Neural crest cell (in vitro differentiated cells): ENCODE measurements at places on chromosomes 4 and X.
A peak's percentile ranks its signal among the peaks of the same experiment; 100 is the strongest.

DNA sequence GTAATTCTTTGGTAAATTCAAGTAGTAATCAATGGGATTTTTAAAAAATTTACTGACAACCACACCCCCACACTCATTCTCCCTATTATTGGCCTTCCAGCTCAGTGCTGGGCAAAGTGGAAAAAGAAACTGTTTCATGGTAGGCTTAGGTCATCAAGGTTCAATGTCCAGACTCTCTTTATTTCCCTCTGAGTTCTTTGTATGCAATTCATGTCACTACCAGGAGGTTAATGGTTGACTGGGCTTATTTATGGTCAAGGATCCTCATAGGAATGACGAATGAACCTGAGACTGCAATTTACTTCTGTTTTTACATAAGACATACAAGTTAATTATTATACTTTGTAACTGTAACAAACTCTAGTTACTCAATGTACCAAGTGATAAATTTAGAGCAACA lies 403.2 kb downstream of the KLHL13 start:
- DNase-seq = no peak

GRCh38 chr4:123452616-123453015 lies 56.0 kb downstream of the SPRY1 start:
- DNase-seq = no peak

DNA sequence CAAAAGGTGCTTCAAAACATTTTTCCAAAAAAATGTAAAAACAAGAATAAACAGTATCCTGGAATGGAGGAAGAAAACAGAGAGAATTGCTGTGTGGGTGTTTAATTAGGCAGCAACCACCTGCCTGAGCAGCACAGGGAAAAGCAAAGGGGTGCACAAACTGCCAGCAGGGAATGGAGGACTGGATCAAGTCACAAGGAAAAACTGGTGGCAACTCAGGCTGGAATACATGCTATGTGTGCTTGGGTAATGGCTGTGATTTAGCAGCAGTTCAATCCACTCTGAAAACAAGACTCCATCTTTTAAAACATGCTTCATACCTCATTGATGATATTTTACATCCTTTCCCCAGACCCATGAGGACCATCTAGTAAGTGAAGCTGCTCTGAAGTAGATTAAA lies 179.5 kb downstream of the HS6ST2 start:
- no peak for DNase-seq

GRCh38 chrX:149207518-149207917 lies 297.6 kb downstream of the IDS start:
- no peak for DNase-seq

DNA sequence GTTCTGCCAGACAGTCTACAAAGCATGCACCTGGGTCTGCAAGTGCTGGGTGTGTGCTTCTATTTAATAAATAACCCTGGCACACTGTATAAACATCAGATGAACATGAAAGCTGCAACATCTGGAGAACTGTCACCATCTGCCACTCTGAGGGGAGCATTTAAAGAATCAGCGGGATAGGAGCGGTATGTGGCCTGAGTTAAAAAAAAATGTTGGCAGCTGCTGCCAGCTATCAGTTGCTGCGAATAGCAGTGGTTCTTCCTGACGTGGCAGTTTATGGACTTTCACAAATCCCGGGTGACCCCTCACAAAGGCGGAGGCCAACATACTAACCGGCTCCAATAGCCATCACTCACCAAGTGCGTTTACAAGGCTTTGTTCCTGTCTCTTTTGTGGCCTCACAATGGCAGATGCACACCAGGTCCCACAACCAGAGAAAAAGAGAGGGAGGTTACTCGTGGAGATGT lies 95.1 kb downstream of the RASL11B start:
- no peak for DNase-seq

GRCh38 chrX:76127341-76127740 lies 45.5 kb upstream of the PBDC1 start:
- DNase-seq = no peak

GRCh38 chr4:2402048-2402842 lies 16.2 kb downstream of the ZFYVE28 start:
- DNase-seq = peak; percentile 55

DNA sequence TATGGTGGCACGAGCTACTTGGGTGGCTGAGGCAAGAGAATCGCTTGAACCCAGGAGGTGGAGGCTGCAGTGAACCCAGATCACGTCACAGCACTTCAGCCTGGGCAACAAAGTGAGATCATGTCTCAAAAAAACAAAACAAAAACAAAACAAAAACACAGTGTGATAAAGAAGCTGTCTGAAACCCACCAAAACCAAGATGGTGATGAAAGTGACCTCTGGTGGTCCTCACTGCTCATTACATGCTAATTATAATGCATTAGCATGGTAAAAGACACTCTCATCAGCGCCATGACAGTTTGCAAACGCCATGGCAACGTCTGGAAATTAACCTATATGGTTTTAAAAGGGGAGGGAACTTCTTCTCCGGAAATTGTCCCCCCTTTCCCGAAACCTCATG lies 29.4 kb upstream of the OPHN1 start:
- DNase-seq = peak; percentile 7

DNA sequence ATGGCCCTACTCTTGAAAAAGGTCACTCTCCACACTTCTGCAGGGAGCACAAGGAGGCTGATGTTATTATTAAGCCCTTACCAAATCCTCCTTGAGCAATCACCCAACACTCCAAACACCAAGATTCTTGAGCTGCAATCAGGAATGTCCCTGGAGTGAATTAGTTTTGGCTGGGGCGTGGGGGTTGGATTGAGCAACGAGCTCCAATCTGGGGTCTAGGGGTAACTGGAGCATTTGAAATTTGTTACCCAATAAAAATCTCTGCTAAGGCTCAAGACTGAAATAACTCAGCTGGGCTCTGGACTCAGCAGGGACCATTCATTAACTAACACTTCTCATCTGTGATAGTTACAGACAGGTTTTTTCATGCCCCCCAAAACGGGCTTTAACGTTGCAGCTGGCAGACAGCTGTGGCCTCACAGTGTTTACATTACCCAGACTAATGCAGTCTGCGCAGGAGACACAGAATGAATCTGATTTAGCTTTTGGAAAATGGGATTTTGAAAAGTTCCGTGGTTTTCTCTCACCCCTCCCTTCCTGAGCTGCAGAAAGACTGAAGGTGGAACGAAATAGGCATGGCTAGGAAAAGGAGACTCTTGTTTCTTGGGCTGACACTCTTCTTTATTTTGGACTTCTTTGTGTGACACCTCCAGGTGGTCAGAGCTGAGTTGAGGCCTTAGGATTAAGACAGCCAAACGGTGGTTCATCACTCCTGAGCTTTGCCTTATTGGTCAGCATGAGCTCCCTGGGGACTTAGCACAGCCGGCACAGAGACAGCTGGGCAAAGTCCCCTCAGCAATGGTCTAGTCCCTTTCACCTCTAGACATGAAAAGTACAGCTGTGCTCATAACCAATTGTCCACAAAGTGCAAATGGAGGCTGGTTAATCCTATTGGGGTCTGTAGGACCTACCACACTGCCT lies 26.6 kb downstream of the PLAC1 start:
- DNase-seq = no peak

DNA sequence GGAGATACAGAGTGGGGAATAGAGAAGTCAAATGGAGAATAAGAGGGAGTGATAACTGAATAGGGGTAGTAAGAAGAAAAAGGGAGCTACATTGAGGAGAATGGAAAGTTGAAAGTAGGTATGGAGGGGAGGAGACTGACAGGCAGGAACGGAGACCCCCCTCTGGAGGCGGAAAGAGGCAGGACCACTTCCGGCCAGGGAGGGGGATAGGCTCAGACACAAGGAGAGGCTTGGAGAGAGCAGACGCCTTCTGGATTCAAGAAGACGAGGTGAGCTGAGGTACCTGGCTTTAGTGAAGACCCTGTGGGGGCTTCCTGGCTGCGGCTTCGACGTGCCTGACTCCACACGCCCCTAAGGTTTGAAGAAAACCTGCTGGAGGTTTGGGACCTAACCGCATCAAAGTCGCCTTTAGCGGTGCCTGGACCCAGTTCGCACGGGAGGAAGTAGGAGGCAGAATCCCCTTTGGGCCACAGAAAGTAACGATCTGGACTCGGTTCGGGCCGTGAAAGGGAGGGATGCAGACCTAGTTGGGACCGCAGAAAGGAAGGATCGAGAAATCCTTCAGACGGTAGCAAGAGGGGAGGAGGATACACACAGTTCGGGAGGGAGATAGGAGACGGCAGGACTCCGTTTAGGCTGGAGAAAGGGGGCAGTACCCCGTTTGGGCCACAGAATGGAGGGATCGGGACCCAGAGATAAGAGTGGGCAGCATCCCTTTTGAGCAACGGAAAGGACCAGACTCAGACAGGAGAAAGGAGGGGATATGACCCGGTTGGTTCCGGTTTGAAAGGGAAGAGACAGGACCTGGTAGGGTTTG lies at the start of gene TRO:
Gene TRO (plus strand): TSS at position 215 of the 817 bp plus-strand sequence. CDS start 1,423 bp downstream, outside the sequence.
- peak; percentile 33 for DNase-seq

GRCh38 chrX:106894978-106895452 lies 8.1 kb downstream of the RIPPLY1 start:
- DNase-seq = no peak

- no peak for DNase-seq
These were observed 224.9 kb upstream of the PSAPL1 start for GRCh38 chr4:7659429-7660175.

GRCh38 chrX:130669233-130669632 lies 233.8 kb downstream of the ENOX2 start:
- no peak for DNase-seq

DNA sequence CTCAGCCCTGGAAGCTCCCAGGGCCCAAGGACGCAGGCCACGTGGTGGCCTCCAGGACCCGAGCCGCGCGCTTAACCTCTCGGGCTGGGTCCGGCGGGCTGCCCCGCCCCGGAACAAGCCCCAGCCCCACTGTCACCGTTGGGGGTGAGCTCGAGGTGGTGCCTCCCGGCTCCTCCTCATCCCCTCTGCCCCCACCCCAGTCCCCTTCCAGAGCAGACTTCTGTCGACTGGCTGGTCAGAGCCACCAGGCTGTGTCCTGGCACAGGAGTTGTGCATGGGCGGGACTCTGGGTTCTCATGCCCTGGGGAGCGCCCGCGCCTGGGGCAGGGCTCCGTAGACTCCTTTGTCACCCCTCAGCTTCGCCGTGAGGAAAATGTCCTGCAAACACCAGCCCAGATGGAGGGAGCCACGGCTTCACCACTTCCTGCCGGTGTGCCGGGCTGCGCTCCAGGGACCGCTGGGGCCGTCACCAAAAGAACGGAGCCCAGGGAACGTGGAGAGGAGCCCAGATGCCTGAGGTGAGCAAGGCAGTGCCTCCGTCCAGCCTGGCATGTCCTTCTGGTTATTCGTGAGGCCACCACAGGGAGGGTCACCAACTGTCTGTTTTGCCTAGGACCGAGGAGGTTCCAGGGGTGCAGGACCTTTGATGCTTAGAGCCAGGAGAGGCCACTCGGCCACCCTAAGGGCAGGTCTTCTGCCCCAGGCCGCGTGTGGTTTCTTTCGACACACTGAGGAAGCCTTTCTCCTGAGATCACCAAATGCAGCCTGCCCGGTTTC lies 7.1 kb upstream of the RGS12 start:
- no peak for DNase-seq

DNA sequence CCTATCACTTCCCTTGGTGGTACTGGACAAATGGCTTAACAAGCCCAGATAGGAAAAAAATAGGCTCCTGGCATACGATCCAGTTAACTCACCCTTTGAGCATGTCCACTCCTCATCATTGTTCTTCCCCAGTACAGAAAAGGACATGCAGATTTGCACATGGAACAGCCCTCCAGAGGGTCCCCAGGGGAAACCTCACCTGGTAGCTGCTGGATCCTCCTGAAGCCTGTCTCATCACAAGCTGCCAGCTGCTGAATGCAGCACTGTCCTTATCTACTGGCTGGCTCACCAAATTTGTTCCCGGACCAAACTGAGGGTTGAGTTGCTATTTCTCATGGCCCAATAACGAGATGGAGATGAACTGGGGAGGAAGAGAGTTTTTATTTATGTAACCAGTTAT lies 49.4 kb downstream of the SERTM2 start:
- no peak for DNase-seq

DNA sequence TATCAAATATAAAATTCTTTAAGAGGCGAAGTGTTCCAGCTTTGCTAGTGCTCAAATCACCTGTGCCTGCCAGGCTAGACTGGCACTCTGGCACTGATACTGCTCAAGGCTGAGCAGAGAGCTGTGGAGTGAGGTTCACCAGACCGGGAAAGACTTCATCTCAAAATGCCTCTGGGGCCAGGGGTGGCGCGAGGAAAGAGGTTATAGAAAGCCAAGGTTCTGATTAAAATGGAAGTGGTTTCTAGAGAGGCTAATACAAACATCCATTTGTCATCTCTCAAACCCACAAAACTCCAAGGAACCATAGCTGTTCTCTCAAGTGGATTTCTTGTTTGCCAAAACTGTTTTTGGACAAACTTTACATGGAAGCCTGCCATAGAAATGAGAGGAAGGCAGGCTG lies 41.5 kb downstream of the F11 start:
- no peak for DNase-seq

- no peak for DNase-seq
These were observed 679.3 kb downstream of the FAT4 start for GRCh38 chr4:125994024-125994423.

GRCh38 chrX:24412637-24413363 lies 52.3 kb upstream of the PDK3 start:
- no peak for DNase-seq

GRCh38 chrX:104104676-104105075 lies 7.6 kb upstream of the ZCCHC18 start:
- no peak for DNase-seq

GRCh38 chrX:23785580-23785979 lies 2.6 kb downstream of the SAT1 start:
- DNase-seq = no peak

- DNase-seq = no peak
These were observed 34.7 kb downstream of the MSL3 start for GRCh38 chrX:11792461-11793421.

DNA sequence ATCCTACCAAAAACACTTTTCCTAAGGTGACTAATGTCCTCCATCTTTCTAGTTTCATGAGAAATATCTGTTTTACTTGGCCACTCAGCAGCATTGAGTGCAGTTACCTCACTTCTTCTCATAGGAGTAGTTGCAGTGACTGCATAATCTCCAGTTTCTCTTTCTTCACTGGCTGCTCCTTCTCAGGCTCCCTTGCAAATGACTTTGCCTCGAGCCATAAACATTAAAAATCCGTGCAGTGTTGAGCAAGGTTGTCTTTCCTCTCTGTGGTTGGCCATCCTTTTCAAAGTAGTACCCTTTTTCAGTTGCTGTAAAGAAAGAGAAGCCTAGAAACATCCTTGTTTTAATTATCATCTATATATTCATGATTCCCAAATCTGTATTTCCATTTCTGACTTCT lies 10.2 kb upstream of the PRKG2 start:
- no peak for DNase-seq
